ENCODE measurements at places on chromosomes 3 and 15. TPM values are rescaled to one million over a fixed set of nuclear protein-coding genes. Genes with fewer than 3 reads are reported as not detected.

IMPG2 gene
- 0.73 TPM for total RNA-seq

XYLB gene
- 13.5 TPM for total RNA-seq

AGBL1 gene
- total RNA-seq: not detected

NAALADL2 gene
- 30.5 TPM for total RNA-seq

MCF2L2 gene
- total RNA-seq: 0.32 TPM

Measured in hair follicle dermal papilla cell (primary cell).